HepG2 (cell line): ENCODE measurements at places on chromosomes 1 and 21. TPM values are rescaled to one million over a fixed set of nuclear protein-coding genes. Genes with fewer than 3 reads are reported as not detected.
A peak's percentile ranks its signal among the peaks of the same experiment; 100 is the strongest.

GRCh38 chr21:34706337-34706736 is 37.5 kb downstream of the CLIC6 start:
- DNase-seq: no peak

DNA sequence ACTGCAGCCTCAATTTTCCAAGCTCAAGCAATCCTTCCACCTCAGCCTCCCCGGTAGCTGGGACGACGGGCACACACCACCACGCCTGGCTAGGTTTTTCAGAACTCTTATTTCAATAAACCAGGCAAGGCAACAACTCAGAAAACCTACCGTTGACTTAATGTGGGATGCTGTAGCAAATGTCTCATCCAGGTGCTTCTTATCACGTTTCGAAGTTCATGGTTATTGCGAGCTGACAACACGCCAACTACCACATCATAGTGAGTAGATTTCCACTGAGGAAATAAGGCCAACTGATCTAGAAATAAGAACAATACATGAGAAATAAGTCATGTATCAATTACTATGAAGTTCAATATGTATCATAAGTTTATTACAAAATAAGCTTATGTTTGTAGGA is 9.7 kb downstream of the B3GALNT2 start:
- no peak for DNase-seq

GRCh38 chr1:41414716-41415306 is 53.6 kb downstream of the FOXO6 start:
- no peak for DNase-seq

Gene KMO
- total RNA-seq: not detected in 2 replicates

DNA sequence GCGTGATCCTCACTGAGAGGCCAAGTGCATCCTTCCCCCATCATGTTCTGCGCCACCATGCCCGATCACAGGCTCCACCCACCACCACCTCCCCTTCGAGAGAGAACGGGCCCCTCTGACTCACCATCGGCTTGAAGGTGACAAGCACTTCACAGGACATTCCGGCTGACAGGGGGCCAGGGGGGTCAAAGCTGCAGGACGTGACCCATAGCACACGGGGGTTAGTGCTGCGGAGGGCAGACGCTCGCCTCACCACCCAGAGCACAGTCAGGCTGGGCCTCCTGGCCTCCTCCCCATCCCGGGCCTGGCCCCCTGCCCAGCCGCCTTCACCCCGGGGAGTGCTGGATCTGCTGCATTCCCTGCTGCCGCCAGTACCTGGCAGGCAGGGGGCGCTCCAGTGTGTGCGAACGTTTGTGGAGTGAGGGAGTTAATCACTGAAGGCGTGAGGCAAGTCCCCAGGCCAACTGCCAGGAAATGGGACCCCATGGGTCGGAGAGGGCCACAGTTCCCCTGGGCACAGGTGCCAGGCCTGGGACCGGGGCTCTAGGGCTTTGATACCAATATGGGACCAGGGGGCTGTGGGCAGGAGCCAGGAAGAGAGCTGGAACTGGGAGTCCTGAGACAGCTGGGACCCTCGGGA is 40.9 kb upstream of the TMEM52 start:
- DNase-seq: peak; percentile 81

Gene RIMS3
- total RNA-seq: 5.4 TPM in 2 replicates

DNA sequence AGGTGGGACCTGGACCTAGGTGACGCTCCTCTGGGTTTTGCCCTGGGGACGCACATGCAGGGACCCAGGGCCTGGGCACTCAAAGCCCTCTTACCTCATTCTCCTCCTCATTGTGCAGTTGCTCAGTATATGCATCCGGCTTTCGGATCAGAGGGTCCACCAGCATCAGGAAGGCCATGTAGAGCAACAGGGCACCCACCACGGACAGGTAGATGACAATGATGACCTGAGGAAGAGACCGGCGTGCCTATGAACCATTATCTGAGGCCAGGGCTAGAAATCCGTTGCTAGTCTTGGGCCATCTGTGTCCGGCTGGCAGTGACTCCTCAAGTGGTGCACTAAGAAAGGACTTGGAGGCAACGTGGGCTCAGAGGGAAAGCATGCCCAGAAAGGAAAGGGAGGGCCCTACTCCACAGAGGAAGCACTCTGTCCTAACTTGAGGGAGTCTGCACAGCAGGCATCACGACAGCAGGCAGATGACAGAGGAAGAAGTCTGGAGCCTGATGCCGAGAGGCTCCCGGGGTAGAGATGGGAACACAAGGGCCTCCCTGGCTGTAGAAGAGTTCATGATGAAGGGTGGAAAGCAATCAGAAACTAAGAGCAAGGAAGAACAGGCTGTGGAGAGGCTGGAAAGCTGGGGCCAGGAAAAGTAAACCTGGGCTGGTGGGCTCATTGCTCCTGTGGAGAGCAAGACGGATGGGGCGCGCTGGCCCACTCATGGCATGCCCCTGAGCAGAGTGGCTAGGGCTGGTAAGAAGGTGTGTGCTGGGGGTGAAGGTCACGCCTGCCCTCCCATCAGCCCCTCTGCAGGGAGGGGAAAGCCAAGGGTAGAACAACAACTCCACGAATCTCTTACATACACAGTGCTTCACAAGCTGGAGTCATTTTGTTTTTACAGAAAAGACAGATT is 10.3 kb downstream of the TMEM9 start:
- no peak for DNase-seq

DNA sequence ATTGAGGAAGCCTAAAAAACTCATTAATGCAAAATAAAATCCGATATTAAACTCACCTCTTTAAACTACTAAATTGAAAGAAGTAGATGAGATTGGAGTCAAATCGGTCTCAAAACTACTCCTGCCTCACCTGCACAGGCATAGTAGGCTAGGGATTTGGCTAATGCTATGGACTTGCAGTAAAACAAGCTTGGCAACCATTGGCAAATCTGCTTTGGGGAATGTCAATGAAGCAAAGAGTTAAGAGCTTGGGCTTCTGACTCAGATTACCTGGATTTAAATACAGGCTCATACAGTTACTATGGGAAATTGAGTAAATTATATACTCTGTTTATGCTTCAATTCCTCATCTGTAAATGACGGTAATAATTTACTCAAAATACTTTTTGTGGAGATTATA is 111.4 kb downstream of the TTLL7 start:
- DNase-seq: no peak

DNA sequence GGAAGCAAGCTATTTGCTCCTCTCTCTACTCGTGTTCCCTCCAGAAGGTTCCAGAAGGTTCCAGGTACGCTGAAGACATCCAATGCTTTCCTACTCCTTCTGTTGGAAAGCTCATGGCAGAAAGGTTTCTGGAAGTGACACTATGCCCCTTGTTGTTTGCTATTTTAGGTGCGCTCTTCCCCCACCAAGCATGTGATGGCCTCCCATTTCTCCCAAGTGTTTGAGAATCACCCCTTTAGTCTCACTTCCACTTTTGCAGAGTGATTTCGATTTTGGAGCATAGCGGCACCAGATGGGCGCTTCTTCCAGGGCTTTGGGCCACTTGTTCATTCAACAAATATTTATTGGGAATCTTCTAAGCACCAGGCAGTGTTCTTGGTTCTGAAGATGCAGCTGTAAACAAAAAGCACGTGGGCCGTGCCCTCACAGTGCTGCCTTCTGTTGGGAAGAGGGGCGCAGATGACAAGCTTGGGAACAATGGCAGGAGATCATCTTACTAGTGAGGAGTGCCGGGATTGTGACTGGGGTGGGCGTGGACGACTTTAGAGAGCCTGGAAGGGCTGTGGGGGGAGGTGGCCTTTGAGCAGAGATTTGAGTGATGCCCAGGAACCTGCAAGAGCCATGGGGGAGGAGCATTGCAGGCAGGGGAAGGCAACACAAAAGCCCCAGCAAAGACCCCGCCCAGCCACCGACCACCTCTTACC is 43.0 kb upstream of the TARDBP start:
- no peak for DNase-seq

Gene PADI4
- 0.04 TPM in 1 of 2 replicates, not detected in the other for total RNA-seq

- DNase-seq: no peak
Observed at GRCh38 chr1:28370239-28371009, 884 bp downstream of the PHACTR4 start.

- no peak for DNase-seq
Observed at GRCh38 chr1:8323706-8324105, 5.8 kb downstream of the SLC45A1 start.

Gene DNAJC11
- 47.6 and 56.8 TPM in 2 replicates for total RNA-seq

- DNase-seq: no peak
Observed at GRCh38 chr1:61313906-61314422, 231.6 kb downstream of the NFIA start.

DNA sequence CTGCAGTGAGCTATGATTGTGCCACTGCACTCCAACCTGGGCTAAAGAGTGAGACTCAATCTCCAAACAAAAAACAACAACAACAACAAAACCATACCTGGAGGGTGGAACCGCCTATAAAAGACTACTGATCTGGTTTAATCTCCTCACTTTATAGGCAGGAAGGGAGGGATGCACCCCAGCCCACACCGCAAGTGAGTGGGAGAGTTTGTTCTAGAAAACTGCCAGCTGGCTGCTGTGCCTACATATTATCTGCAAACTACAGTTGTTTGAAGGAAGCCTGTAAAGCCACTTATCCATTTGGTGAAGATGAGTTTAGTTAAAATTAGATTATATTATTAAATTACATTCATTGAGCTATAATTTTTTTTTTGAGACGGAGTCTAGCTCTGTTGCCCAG is 9.1 kb upstream of the SRSF10 start:
- DNase-seq: no peak

- DNase-seq: no peak
Observed at GRCh38 chr21:39927304-39927886, 60.2 kb downstream of the PCP4 start.

- DNase-seq: no peak
Observed at GRCh38 chr1:216306830-216307229, 116.4 kb downstream of the USH2A start.

Gene XKR8
- total RNA-seq: 2.9 and 5.4 TPM in 2 replicates

DNA sequence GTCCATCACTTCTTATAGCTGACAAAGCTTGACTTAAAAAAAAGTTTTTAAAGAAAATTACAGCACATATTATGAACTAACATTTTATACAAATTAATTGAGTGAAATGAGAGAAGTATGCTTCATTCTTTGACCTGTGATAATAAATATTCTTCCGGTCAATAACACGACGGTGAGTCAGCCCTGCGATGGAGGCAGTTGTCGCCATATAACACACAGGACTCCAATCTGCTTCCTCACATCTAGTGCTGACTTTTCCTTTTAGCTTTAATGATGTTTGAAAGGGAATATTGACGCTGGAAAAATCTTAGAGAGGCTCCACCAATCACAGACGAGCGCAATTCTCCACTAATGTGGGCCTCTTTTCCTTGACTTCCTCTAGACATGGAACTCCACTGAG is 166.9 kb upstream of the C1orf21 start:
- no peak for DNase-seq

GRCh38 chr1:78045926-78046778 is at the start of gene GIPC2:
TSS of gene GIPC2 (plus strand) at chr1:78045966. CDS start at chr1:78046095, 129 bp downstream.
- DNase-seq: peak; percentile 31

Gene WNT9A
- 0.04 TPM in 2 replicates for total RNA-seq

DNA sequence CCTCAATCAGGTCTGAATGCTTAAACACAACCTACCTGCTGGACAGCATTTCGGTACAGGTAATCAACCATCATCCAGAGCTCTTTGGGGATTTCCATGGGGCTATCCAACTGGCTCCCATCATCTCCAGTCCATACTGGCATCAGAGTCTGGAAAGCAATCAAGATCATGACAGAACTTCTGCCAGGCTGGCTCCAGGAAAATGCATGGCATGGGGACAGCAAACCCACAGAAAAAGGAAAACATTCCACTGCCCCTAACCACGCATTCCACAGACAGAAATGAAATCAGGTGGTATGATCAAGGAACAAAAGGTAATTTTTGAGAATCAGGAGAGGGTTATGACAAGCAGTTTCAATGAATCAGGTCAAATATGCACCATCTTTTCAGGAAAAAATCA is 9.1 kb upstream of the MTF1 start:
- DNase-seq: no peak

Gene SPATA46
- not detected in 2 replicates for total RNA-seq

- DNase-seq: no peak
Observed at GRCh38 chr1:1599030-1599934, 653 bp downstream of the FNDC10 start.

GRCh38 chr1:36177589-36178431 is 21.9 kb downstream of the MAP7D1 start:
- no peak for DNase-seq

GRCh38 chr1:107664982-107665925 is 299.7 kb downstream of the VAV3 start:
- no peak for DNase-seq

DNA sequence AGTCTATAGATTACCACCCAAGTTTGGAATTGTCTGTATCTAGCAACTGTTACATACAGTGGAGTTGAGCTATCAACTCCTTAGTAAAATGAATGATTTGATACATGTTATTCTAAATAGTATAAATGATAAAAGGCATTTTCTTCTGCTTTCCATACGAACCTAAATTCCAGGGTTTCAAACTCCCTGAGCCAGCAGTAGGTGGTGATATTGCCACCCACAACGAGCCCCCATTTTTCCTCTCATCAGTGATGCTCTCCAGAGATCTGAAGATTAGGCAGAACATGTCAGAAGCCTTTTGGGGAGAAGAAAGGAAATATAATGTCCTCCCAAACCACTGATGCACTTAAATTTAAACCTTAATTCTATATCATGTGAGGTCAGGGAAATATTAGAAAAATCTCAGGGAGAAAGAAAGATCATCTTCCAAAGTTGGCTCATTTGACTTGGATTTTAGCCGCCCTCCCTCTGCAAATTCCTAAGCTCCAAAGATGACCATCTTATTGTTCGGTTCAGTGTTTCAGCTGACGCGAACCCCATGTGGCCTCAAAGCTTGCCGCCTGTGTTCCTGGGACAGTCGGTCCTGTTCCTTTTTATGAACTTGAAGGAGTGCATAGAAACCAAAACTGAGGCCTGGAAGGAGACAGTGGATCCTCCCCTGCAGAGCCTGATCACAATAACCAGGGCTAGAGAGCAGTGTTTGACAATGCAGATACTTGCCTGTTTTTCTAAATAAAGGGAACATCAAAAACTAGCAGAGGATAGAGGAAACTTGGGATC is 2.3 kb downstream of the EVA1C start:
- DNase-seq: no peak

DNA sequence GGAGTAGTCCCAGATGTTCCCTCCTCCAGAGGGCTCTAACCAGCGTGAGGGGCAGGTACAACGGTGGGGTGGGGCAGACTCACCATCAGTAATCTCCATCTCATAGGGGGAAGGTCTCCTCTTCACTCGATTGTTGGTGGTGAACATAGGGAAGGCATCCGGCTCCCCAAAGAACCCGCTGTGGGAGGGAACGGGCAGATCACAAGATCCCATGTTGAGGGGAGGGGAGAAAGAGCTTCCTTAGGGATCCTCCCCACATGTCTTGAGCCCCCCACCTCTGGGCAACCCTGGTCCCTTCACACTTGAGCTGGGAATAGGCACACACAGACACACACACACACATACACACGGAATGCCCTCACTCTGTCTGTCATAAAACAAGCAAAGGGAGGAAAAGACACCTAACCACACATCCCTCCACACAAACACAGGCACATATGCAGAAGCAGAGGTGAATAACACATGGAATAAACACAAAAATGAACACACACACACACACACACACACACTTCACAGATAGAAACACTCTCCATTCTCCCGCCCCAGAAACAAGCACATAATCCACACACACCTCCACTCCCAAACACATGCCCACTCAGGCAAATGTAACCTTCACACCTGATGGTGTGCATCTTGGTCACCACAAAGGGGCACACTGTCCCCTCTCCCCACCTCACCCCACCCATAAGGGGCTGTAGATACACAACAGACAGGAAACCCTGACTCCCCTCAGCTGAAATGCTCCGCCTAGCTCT is 7.9 kb downstream of the TAL1 start:
- DNase-seq: no peak
